ENCODE measurements at places on chromosomes 6 and 20.

DNA sequence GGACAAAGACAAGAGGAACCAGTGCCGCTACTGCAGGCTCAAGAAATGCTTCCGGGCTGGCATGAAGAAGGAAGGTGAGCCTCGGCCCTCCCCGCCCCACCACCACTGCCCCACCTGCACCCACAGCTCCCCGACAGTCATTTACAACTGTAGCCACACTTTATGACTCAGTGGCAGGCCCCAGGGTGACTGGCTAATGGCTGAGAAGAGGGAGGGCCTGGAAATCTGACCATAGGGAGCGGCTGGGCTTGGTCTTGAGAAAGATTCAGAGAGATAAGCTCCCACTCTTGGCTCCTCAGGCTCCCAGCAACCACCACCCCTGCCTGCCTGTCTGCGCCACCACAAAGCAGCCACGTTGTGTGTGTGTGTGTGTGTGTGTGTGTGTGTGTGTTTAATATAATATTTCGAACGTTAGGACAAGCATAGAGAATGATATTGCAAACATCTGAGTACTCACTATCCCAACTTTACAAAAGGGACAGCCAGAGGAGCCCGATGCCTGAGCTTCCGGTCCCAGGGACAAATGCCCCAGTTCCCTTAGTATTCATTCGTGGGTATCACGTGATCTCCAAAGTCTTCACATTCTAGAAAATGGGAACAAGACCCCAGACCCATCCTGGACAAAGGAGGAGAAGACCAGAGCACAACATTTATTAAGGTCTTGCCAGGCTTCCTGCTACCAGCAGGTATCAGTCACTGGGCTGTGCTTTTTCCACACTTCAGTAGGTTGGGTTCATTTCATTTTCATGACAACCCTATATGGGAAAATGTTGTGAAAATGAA is 52.1 kb downstream of the HNF4A start:
- no peak for DNase-seq

DNA sequence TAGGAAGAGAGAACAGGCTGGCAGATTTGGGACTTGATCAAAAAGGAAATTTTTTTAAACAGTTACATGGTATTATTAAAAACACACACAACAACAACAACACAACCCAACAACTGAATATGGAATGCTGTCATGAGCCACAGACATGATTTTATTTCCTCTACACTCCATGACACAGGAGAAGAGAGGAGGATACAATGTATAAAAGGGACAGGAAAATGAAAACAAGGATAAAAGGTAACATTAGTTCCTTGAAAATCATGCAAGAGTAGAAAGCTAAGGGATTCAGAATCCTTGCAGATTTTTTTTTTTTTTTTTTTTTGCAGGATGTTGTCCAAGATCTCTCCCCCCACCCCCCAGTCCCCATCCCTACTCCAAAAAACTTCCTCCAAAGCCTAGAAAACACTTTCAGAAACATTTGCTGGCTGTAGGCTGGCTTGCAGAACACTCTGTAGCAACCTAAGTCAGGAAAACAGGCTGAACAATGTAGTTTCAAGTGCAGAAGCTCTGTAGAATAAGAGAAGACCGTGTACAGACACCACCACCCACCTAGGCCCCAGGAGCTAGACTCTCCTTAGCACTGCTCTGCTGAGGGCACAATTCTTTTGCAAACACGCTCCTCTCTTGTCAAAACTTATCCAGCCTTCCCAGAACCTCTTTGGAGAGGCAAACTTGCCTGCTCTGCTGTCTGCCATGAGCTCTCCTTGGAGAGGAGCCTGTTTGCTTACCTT is 845 bp downstream of the ZMYND8 start:
- DNase-seq, result no peak

- DNase-seq, result no peak
Measured at GRCh38 chr6:31351033-31351380, 6.0 kb downstream of the HLA-B start.

GRCh38 chr20:51043811-51044210 is 20.9 kb upstream of the KCNG1 start:
- DNase-seq, result no peak
